ENCODE measurements at places on chromosomes 1 and 21. TPM values are rescaled to one million over a fixed set of nuclear protein-coding genes. Genes with fewer than 3 reads are reported as not detected.

The USH2A gene
- total RNA-seq, result 2.4 TPM

The FCRL2 gene
- not detected for total RNA-seq

The RLF gene
- 12.6 TPM for total RNA-seq

GRCh38 chr1:248807067-248807737, 18.5 kb downstream of the SH3BP5L start:
- DNase-seq, result no peak

GRCh38 chr1:165960881-165961280, 133.5 kb downstream of the UCK2 start:
- DNase-seq, result no peak

The GBP5 gene
- total RNA-seq, result 1.0 TPM

The ANGPTL7 gene
- total RNA-seq, result 1.6 TPM

The SETDB1 gene
- total RNA-seq, result 18.6 TPM

DNA sequence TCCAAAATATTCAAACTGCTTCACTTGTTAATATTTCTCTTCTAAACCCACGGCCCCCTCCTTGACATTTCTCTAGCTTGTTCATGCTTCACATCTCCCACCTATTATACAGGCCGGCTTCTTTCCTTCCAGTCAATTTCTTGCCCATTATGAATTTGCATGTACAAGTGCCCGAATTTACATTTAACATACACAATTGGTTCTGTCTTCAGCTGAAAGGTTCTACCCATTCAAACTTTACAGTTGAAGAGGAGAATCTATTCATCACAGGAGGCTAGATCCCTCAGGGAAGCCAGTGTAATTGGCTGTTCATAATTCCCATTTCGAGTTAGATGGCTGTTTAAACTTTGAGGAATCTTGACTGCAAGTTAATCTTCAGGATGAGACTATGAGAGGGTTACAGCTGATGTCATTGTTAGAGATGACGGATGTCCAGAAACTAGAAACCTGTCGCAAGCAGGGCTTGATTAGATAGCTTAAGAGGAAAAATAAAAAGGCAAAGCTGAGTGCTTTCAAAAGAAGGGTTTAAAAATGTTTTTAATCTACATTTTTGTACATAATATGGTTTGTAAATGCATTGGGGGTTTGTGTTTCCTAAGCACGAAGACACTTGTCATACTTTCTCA, 157.0 kb downstream of the ADSS2 start:
- no peak for DNase-seq

DNA sequence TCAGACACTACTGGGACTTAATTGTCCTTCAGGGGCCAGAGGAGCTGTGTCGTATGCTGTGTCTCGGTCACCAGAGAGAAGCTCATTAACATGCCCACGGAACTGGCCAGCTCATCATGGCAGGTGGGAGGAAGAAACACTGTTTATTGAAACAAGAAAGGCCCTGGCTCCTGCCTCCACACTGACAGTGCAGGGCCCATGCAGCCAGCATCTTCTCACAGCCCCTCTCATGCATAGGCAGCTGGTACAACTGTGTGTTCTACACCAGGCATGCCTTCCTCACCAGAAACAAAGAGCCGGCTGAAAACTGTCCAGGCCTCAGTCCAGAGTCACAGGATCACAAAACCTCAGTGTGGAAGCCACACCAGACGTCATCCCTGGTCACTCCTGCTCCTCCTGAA, 106.0 kb downstream of the UBE2U start:
- no peak for DNase-seq

The CGN gene
- total RNA-seq, result 3.3 TPM

GRCh38 chr1:63875636-63876035, 101.8 kb downstream of the ROR1 start:
- no peak for DNase-seq

DNA sequence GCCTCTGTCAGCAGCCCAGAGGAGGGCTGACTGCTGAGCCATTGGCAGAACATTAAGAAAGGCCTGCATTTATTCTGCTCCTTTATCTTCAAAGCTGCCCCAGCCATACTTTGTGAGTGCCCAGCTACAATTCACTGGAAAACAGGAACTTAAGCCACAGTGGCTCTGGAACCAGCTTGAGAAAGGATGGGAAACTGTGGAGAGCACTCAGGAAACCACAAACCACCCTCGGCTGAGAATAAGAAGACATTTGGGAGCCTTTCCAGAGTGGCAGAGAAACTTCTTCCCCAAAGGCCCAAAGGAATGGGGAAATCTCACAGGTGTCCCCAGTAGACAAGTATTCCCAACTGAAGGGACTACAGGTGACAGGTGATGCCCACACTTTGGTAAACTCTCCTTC, 1.8 kb downstream of the LAMB3 start:
- DNase-seq, result no peak

GRCh38 chr1:230977761-230978490, 735 bp downstream of the TTC13 start:
- no peak for DNase-seq

The TESK2 gene
- total RNA-seq, result 3.5 TPM

DNA sequence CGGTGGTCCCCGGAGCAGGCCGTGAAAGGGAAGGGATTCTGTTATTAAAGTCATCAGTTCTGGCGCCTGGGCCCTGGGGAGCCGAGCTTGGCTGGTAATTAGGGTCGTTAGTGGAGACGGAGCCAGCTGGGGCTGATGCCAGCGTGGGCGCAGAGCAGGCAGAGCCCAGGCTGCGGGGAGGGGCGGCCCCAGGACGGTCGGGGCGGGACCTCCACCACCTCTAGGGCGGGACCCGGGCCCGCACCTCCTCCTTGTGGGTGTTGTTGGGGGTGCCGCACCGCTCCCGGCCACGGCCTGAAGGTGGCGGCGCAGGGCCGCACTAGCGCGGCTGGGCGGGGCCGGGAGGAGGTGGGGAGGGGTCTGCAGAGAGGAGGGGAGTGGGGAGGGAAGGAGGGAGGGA, 470.6 kb downstream of the PTPRU start:
- DNase-seq, result no peak

DNA sequence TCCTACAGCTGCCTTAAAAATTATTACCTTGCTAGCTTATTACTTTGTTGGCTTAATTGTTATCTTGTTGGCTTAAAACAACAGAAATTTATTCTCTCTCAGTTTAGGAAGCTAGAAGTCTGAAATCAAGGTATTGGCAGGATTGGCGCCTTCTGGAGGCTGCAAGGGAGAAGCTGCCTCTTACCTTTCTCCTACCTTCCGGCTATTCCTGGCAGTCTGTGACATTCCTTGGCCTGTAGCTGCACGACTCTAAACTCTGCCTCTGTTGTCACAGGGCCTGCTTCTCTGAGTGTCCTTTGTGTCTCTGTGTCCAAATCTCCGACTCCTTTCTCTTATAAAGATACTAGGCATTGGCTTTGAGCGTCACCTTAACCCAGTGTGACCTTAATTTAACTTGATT, 579.9 kb upstream of the B3GALT2 start:
- DNase-seq, result no peak

The ILDR2 gene
- 7.3 TPM for total RNA-seq

- no peak for DNase-seq
Observed at GRCh38 chr1:192133350-192133926, 24.8 kb upstream of the RGS18 start.

The OSCP1 gene
- 4.9 TPM for total RNA-seq

DNA sequence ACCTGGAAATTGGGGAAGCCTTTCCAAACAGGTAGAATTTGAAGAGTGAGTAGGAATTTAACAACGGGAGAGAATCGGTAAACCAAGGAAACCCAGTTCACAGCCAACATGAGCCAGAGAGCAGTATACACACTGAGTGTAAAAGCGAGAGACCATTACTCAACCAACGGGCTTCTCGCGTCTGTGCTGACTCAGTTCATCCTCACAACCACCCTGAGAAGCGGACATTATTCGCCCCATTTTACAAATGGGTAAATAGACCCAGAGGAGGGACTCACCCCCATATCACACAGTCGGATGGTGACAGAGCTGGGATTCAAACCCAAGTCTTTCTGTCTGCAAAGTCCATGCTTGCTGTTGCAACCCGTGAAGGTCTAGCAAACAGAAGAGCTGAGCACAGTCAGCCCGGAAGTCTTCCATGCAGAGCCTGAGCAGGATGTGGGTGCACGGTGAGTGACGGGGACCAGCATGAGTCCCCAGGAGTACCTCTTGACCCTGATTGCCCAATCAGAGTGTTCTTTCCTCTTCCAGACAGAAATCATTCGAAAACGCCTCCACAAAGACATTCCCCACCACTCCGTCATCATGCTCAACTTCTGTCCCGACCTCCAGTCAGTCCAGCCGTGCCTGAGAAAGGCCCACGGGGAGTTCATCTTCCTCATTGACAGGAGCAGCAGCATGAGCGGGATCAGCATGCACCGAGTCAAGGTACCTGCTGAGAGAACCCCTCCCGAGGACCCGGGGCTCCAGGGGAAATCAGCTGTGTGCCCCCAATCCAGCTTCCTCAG, 32.3 kb downstream of the VWA5B1 start:
- DNase-seq, result no peak

DNA sequence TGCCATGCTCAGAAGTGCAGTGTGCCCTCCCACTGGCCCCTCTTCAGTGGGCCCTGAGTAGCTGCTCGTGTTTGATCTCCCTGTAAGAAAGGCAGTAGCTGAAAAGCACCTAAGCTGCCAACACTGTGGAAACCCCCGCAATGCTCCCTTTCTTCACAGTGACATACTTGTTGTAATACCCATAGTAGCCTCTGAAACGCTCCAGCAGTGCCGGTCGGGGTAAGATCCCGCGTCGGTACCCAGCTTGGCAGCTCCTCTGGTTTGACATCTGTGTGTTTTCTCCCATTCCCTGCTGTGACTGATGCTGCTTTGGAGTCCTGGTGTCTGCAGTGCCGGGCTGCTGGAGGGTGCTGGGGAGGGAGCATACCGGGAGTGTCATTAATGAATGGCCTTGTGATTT, 3.6 kb downstream of the CHAF1B start:
- DNase-seq, result no peak

- DNase-seq, result no peak
Observed at GRCh38 chr1:41044187-41044586, 22.7 kb upstream of the SLFNL1 start.

DNA sequence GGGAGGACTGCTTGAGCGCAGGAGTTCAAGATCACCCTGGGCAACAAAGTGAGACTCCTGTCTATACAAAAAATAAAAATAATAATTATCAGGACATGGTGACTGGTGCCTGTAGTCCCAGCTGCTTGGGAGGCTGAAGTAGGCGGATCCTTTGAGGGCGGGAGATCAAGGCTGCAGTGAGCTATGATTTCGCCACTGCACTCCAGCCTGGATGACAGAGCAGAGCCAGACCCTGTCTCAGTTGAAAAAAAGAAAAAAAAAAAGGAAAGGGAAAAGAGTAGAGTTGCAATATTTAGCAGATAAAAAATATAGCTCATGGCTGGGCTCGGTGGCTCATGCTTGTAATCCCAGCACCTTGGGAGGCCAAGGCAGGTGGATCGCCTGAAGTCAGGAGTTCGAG, 3.3 kb upstream of the S1PR1 start:
- no peak for DNase-seq

DNA sequence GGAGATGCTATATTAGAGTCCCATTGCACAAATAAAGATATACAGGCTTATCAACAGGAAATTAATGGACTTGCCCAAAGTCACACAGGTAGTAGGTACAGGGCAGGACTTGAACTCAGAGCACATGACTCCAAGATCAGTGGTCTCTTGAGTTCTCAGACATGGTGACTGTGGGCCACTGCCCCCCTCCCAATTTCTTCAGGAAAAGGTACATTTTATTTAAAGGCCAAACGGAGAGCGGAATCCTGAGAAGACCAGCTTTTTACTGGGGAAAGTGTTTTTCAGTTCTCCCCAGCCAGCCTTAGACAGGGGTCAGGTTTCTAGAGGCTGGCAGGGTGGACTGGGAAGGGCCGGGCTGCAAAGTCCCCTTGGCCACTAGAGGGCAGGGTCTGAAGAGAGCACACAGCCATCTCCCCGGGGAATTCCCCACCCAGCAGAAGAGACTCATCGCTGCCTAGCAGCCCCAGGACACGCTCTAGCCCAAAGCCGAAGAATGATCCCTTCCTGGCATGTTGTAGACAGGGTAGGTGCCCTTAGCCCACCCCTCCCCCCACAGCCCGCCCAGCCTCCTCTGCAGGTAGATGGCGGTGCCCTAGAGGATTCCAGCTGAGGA, 29.7 kb downstream of the ACP6 start:
- no peak for DNase-seq

The NBPF26 gene
- 8.5 TPM for total RNA-seq

DNA sequence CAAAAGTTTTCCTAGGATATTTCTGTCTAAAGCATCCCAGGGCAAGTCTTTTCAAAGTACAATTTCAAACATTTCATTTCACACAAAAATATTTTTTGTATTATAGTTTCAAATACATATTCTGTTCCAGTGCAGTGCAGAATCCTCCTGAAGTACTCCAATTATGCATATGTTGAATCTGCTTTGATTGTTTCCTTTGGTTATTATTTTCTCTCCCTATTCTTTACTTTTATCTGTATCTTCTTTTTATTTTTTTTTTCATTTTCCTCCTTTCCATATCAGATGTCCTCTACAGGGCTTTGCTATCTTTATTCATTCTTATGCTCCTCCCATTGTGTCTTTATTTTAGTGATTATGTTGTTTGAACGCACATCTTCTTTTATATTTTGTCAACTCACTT, 274.8 kb downstream of the DPYD start:
- no peak for DNase-seq

The C1QC gene
- total RNA-seq, result 31.4 TPM

DNA sequence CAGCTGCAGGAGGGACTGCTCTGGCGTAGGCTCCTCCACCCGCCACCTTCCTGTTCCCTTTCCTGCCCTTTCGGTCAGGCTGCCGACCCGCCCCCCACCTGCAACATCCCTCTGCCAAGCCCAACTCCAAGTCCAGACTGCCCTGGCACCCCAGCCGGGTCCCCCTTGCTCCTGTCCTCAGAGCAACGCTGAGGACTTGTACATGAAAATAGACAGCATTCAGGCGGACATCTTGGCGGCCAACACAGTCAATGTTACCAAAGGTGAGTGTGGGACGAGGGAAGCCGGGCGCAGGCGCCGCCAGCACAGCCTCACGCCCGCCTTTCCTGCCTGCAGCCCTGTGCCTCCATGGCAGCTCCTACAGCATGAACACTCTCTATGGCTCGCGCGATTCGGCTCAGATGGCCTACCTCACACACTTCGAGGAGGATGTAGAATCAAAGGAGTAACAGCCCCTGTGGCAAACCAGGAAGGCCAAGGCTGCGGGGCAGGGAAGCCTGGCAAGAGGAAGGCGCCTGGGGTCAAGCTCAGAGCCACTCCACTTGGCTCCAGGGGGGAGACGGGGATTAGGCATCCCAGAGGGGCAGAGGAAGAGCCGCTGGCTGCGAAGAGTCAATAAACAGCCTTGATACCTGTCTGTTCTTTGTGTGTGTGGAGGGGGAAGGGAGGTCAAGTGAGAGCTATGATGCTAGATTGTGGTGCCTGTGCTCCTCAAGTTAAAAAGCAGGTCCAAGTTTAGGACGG, 5.8 kb downstream of the RNU5D-1 start:
- DNase-seq, result no peak
